CD14-positive monocyte (primary cell): ENCODE measurements at places on chromosomes 11 and 22.

GRCh38 chr11:101523634-101524260 is 60.1 kb downstream of the TRPC6 start:
- DNase-seq, result no peak

GRCh38 chr11:108966206-108966605 is 301.3 kb downstream of the DDX10 start:
- no peak for DNase-seq

DNA sequence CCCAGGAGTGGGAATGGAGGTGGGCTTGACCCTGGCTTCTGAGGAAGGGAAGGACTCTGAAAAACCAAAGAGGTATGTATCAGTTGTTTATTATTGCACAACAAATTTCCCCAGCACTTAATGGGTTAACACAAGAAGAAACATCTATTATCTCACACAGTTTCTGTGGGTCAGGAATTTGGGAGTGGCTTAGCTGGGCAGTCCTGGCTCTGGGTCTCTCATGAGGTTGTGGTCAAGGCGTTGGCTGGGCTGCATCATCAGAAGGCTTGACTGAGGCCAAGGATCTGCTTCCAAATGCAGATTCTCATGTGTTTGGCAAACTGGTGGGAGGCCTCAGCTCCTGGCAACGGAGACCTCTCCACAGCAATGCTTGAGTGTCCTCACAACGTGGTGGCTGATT is 17.5 kb upstream of the SMIM38 start:
- no peak for DNase-seq

GRCh38 chr11:8934742-8935488 is 2.2 kb upstream of the C11orf16 start:
- no peak for DNase-seq
